ENCODE measurements at places on chromosomes 16 and 17. TPM values are rescaled to one million over a fixed set of nuclear protein-coding genes. Genes with fewer than 3 reads are reported as not detected.

C16orf86 gene
- 5.6 TPM for total RNA-seq

DNA sequence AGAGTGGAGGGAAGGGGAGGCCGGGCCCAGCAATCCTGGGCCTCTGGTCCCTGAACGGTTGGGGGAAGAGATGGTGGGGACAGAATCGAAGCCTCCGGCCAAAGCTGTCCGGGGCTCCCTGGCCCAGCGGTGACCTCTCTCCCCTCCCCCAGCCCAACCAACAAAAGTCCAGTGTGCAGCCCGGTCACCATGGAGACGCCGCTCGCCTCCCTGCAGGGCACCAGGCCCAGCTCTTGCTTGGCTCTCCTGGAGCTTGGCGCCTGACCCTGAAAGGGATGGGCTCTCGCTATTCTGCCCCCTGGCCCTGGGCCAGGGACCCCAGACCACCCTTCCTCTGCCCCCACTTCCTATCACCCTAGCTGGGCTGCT, 1.3 kb downstream of the METRN start:
- peak; percentile 54 for DNase-seq
- no peaks in the 10 kb centered on the region for H3K36me3 ChIP-seq
- peak overlapping the region; percentile 64 for H3K4me3 ChIP-seq
- no peak overlapping the region for H3K27ac ChIP-seq
- peaks cover 14% of the 10 kb centered on the region for H3K4me1 ChIP-seq
- H3K27me3 ChIP-seq = no peaks in the 10 kb centered on the region

GRCh38 chr17:72025113-72025512, 95.7 kb upstream of the SOX9 start:
- no peak overlapping the region for H3K4me3 ChIP-seq
- no peak overlapping the region for H3K27ac ChIP-seq
- no peaks in the 10 kb centered on the region for H3K36me3 ChIP-seq
- DNase-seq = no peak
- H3K4me1 ChIP-seq = no peaks in the 10 kb centered on the region

DNA sequence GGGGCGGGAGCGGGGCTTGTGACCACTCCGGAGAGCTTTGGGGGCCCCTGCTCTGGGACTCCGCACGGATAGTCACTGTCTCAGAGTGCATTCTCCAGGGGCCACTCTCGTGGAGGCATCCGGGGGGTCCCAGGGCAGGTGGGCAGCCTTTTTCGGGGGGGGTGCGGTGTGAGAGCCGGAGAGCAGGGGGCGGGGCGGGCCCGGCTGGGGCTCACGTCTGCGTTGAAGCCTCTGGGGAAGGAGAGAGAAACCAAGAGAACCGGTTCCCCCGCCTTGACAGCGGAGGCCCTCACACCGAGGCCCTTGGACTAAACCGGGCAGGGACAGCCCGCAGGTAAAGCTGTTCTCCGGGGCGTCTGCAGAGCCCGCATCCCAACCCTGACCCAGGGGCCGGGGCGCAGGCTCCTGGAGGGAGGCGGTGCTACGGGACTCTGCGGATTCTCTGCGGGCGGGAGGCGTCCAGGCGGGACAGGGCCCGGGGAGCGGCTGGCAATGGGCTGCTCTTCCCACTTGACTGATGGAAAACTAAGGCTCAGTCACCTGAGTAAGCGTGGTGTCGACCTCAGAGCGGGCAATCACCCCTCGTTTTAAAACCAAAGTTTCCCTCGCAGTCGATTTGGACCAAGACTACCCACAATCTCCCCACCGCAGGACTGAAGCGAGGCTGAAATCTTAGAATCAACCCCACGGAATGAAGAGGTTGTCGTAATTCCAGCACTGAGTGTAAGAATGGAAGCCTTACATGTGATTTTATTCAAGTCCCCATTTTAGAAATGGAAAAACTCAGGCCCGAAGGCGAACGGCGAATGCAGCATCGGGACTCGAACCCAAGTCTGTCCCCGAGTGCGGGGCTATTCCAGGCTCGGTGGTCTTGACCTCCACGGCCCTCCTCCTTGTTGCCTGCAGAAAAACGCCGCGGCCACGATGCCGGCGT, 49.6 kb upstream of the AMZ2 start:
- no peaks in the 10 kb centered on the region for H3K36me3 ChIP-seq
- no peaks in the 10 kb centered on the region for H3K4me1 ChIP-seq
- DNase-seq = no peak
- H3K27ac ChIP-seq = no peak overlapping the region
- peaks cover 44% of the 10 kb centered on the region for H3K27me3 ChIP-seq

GRCh38 chr16:86414991-86415740, 95.2 kb upstream of the FOXF1 start:
- H3K27me3 ChIP-seq = peaks cover 4% of the 10 kb centered on the region
- H3K4me3 ChIP-seq = no peak overlapping the region

DNA sequence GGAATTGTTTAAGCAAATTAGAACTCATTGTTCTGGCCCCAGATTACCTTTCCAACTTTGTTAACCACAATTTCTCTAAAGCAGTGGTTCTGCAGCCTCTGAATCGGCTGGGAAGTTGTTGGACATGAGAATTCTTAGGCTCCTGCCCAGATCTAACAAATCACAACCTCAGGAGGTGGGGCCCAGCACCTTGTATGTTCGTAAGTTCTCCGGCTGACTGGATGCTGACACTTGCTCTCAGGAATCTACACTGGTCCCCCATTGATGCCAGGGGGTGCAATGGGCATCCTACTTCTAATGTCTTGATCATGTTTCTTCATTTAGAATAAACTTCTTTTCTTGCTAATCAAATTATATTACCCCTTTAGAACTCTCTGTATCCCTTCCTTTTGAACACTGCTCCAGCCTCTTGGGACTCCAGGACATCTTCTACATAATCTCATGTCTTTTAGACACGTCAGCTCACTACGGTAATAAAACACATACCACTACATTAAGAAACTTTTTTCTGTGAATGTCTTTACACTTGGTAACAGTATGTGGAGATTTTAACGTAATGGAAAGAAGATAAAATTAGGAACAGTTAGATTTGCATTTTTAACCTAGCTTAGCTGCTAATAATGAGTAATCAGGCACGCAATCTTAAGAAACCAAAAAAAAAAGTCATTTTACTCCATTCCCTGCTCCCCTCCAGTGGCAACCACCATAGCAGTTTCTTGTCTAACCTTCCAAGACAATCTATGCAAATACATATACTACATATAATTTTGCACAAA, 143.2 kb downstream of the ITFG1 start:
- no peaks in the 10 kb centered on the region for H3K27me3 ChIP-seq
- H3K4me1 ChIP-seq = peaks cover 3% of the 10 kb centered on the region
- no peak for DNase-seq
- no peak overlapping the region for H3K27ac ChIP-seq

DNA sequence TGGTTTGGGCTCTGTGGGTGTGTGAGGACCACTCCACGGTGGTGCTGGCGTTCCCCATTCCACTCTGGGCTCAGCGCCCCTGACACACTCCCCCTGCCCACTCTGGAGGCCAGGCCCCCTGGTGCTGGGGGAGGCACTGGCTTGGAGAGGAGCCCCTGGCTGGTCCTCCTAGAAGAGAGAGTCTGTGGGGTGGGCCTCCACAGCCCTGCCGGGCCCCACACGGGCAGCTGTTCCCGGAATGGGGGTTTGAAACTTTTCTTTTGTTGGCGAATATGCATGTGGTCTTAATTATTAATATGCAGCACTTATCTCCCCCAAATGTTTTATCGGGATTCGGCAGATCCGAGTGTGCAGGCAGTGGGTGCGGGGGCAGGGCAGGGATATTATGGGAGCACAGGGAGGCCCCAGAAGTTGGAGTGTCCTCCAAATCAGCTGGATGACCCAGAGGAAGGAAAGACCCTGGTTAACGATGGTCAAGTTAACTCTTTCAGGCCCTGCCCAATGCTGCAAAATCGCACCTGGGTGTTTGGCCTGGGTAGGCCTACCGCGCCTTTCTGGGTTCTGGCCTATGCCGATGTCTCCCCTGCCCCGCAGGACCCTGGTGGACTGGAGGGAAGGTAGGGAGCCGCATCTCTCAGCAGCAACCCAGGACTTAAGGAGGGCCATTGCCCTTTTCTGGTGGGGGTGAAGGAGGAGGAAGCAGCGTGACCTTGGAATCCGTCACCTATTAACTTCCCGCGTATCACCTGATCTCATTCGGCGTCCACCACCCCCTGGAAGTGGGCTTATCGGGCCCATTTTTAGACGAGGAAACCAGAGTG, 36.0 kb downstream of the TMEM235 start:
- H3K36me3 ChIP-seq = no peaks in the 10 kb centered on the region
- peaks cover 16% of the 10 kb centered on the region for H3K27me3 ChIP-seq
- no peak overlapping the region for H3K4me3 ChIP-seq
- DNase-seq = no peak

GRCh38 chr17:68094481-68095078, 59.0 kb downstream of the KPNA2 start:
- no peak overlapping the region for H3K4me3 ChIP-seq
- no peaks in the 10 kb centered on the region for H3K27me3 ChIP-seq
- no peaks in the 10 kb centered on the region for H3K36me3 ChIP-seq
- H3K27ac ChIP-seq = no peak overlapping the region

PIK3R5 gene
- total RNA-seq = not detected

TBC1D28 gene
- not detected for total RNA-seq

- H3K4me3 ChIP-seq = no peak overlapping the region
- no peak for DNase-seq
- no peaks in the 10 kb centered on the region for H3K36me3 ChIP-seq
- H3K27me3 ChIP-seq = no peaks in the 10 kb centered on the region
- H3K4me1 ChIP-seq = peaks cover 16% of the 10 kb centered on the region
Measured at GRCh38 chr16:85582229-85582991, 30.7 kb upstream of the GSE1 start.

PAM16 gene
- 24.4 TPM for total RNA-seq

GRCh38 chr16:17194190-17194780, 276.5 kb downstream of the XYLT1 start:
- H3K27ac ChIP-seq = no peak overlapping the region
- DNase-seq = peak; percentile 38
- H3K4me1 ChIP-seq = no peaks in the 10 kb centered on the region
- H3K27me3 ChIP-seq = no peaks in the 10 kb centered on the region
- peaks cover 6% of the 10 kb centered on the region for H3K36me3 ChIP-seq

DNA sequence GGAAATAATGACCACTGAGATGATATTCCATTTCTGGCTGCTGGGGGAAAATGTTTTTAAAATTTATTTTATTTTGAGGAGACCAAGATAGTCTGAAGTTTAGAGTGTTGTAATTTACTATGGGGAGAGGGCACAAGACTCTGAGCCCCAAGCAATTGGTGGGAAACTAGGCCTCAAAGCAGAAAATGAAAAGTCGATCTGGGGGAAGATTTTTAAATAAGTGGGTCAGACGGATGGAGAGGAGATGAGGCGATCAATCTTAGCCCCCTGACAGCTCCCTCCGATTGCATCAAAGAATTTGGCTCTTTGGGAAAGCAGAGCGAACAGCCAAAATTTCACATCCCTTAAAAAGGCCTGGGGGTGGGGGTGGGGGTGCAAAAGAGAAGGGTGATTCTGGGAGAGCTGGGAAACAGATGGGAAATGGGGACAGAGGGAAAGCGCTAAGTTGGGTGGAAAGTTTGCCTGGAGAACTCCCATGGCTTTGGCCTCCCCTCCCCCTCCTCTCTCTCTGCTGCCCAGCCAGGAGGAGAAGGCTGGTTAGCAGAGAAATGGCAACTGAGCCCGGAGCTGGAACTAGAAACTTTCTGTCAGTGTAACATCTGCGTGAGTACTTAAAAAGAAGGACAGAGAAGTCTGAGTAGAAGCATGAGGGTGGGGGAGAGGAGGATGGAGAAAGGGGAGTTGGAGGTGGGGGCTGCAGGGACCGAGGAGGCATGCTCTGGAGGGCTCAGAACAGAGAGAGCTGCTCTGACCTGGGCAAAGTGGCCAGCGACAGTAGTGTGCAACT, 1.4 kb upstream of the HOXB2 start:
- H3K27ac ChIP-seq = peak overlapping the region; percentile 97
- H3K4me3 ChIP-seq = no peak overlapping the region
- peaks cover 19% of the 10 kb centered on the region for H3K36me3 ChIP-seq
- H3K27me3 ChIP-seq = no peaks in the 10 kb centered on the region

- no peak overlapping the region for H3K27ac ChIP-seq
- no peak for DNase-seq
- H3K4me3 ChIP-seq = no peak overlapping the region
- no peaks in the 10 kb centered on the region for H3K36me3 ChIP-seq
- H3K4me1 ChIP-seq = no peaks in the 10 kb centered on the region
- no peaks in the 10 kb centered on the region for H3K27me3 ChIP-seq
Measured at GRCh38 chr16:75514296-75514695, 19.1 kb upstream of the CHST6 start.

DNA sequence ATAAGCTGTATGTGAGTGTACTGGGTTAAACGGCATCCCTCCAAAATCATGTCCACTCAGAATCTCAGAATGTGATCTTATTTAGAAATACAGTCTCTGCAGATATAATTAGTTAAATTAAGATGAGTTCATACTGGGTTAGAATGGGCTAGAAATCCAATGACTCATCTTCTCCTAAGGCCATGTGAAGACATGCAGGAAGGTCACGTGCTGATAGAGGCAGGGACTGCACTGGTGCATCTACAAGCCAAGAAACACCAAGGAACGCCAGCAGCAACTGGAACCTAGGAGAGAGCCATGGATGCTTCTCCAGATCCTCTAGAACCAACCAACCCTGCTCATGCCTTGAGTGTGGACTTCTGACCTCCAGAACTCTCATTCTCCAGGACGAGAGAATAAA, 241.0 kb downstream of the XYLT1 start:
- no peak overlapping the region for H3K4me3 ChIP-seq
- no peak for DNase-seq
- H3K36me3 ChIP-seq = no peaks in the 10 kb centered on the region

UNC13D gene
- total RNA-seq = 1.5 TPM

GRCh38 chr17:43658900-43659299, 2.8 kb downstream of the MEOX1 start:
- H3K4me1 ChIP-seq = no peaks in the 10 kb centered on the region
- no peak overlapping the region for H3K27ac ChIP-seq
- no peak for DNase-seq
- no peak overlapping the region for H3K4me3 ChIP-seq
- peaks cover 7% of the 10 kb centered on the region for H3K27me3 ChIP-seq
- no peaks in the 10 kb centered on the region for H3K36me3 ChIP-seq

GRCh38 chr16:50478773-50479149, 69.4 kb upstream of the NKD1 start:
- no peaks in the 10 kb centered on the region for H3K36me3 ChIP-seq
- H3K27ac ChIP-seq = no peak overlapping the region
- H3K4me3 ChIP-seq = no peak overlapping the region
- H3K4me1 ChIP-seq = no peaks in the 10 kb centered on the region
- no peak for DNase-seq

DNA sequence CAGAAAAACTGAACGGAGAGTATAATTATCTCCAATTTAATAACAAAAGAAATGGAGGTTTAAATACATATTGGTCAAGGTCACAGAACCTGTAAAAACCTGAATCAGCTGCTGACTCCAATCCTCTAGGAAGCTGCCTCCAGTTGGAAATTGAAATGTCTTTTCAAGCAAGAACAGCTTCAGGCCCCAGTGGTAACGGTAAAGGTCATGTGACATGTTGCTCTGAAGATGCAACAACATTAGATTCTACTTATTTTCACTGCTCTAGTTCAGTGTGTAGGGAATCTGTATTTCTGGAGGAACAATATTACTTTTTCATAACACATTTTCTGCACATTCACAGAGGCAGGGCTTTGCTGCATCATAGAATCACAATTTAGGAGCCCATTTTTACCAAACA, 58.8 kb downstream of the TBX4 start:
- H3K4me3 ChIP-seq = no peak overlapping the region
- no peak for DNase-seq
- H3K27me3 ChIP-seq = no peaks in the 10 kb centered on the region
- no peaks in the 10 kb centered on the region for H3K36me3 ChIP-seq
- no peaks in the 10 kb centered on the region for H3K4me1 ChIP-seq

- DNase-seq = no peak
- peak overlapping the region; percentile 81 for H3K4me3 ChIP-seq
- peaks cover 10% of the 10 kb centered on the region for H3K36me3 ChIP-seq
- peaks cover 19% of the 10 kb centered on the region for H3K4me1 ChIP-seq
- no peaks in the 10 kb centered on the region for H3K27me3 ChIP-seq
Measured at GRCh38 chr17:4968486-4969046, 949 bp upstream of the SPAG7 start.
